T-helper 9 cell (primary cell): ENCODE measurements at places on chromosomes 11 and 22.

DNA sequence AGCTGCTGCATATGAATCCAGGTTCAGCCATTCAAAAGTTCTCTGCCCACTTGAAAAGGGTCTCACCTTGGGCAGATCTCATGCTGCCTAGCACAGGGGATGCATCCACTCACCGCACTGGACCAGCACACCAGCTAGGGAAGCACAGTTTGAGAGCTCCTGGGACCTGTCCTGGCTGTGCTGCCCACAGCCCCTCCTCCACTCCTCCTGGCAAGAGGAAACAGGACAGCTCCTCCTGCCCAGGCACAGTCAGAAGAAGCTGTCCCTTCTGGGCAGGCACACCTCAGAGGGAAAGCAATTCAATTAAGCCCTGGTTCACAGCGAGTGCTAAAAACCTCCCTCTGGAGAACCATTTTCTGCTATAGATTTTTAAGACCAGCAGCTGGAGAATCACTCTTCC, 146.7 kb downstream of the ST3GAL4 start:
- DNase-seq = no peak

- no peak for DNase-seq
Measured at GRCh38 chr11:14132312-14132711, 169.8 kb downstream of the SPON1 start.

- DNase-seq = no peak
Measured at GRCh38 chr11:8098361-8098760, 17.4 kb downstream of the TUB start.

DNA sequence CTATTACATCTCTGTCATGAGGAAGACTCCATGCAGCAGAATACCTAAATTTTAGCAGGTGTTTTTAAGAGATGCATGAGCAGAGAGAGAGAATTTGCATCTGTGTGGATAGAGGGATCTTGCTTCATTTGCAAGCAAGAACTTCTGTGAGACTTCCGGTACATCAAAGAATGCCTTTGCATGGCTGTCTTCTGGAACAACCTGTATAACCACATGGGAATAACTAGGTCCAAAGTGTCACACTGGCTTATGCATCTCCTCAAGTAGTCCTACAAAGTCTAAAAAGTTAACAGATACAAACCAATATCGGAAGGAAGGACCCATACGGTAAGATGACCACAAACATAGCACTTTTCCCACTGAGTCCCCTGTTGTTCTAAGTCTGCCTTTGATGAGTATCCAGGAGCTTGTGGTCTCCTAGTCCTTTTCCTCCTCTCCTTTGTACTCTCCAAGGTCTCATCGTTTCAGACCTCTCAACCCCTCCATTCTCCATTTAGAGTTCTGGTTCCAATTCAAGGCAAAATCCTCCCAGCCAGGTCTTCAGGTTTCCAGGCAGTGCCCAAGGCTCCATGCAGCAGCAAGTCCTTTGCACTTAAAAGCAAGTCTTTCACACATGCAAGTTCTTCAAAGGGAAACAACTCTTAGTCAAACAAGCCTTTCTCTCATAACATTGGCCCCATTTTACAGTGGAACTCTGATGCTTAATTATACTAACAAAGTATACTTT, 581.7 kb upstream of the ARHGAP42 start:
- DNase-seq = no peak

- DNase-seq = no peak
Measured at GRCh38 chr11:122979815-122980595, 1.6 kb downstream of the BSX start.

DNA sequence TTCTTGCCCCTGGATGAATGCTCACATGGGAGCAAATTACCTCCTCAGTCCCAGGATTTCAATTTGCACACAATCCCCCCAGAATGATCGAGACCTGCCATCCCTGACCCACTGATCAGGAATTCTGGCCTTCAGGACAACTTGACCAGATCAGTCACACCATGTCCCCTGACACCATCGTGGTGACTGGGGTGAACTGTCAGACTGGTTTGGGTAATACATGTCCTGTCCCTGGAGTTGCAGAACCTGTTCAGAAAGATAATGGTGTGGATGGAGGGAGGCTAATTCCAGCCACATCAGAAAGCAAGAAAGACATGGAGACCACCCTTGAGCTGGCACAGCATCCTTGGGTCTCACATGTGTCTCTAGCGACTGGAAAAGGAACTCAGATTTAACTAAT, 57.9 kb upstream of the TOP3B start:
- DNase-seq = no peak

GRCh38 chr11:47033439-47033838, 96.9 kb downstream of the CSTPP1 start:
- no peak for DNase-seq

DNA sequence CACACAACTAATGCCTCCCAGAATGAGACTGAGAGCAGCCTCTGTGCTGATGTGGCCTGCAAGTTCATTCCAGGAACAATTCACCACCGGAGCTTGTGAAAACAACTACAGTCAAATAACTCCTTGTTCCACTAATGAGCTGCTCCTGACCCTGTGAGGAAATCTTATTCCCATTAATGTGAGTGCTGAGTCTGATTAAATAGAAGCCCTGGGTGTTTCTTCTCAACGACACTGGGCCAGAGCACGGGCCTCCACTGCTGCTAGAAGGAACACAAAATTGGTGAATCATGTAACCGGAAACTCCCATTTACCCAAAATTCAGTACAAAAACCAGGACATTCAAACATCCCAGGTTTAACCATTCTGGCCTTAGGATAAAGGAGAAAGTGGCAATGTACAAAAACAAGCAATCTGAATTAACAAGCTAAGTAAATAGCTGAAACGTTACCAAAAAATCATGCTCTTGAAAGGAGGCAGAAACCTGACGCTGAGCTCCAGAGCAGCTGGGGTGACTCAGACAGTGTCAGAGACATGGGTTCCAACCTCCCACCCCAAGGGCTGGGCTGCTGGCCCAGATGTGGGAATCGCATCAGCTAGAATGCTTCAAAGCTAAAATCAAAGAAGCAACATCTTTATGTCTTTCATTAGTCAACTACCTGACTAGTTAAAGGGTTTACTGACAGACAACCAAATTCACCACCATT, 26.7 kb downstream of the SERGEF start:
- no peak for DNase-seq

DNA sequence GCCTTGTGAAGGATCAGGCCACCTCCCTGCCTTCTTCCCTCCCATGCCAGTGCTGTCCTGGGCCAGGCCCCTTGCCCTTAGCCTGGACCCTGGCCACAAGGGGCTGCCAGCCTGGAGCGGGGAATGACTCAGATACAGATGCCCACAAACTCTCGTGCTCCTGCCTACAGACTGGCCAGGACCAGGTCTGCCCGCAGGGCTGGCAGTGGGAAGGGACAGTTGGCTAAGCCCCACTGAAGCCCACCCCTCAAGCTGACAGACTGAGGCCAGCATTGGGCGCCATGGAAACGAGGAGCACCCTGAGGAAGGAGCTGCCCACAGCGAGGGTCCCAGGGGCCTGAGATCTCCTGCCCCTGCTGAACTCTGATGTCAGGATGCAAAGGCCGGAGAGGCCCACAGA, 14.1 kb downstream of the SCUBE1 start:
- no peak for DNase-seq

DNA sequence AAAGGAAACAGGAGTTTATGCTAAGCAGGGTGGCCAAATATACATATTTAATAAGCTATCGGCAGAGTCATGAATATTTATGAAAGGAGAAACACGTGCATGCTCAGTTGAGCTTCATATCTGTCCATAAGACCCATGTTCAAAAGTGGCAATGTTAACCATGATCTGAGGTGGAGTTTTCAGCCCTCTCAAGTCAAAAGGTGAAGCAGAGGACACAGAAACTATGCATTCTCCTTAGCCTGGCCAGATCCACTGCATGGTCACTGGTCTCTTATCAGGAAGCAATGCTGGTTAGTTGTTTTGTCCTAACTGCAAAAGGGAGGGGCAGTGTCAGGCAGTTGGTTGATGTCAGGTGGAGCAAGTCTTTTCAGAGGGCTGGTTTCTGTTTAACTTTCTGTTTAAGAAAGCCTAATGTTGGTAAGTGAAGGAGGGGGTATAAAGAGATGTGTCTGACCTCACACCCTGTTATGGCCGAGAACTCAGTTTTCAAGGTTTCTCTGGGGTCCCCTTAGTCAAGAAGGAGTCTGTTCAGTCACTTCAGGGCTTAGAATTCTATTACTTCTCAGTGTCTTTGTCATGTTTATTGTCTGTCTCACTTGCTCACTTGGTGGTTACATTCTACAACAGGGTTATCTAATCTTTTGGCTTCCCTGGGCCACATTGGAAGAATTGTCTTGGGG, 5.5 kb upstream of the SELENOH start:
- no peak for DNase-seq

GRCh38 chr11:60647087-60647486, 52.3 kb upstream of the MS4A8 start:
- DNase-seq = no peak

DNA sequence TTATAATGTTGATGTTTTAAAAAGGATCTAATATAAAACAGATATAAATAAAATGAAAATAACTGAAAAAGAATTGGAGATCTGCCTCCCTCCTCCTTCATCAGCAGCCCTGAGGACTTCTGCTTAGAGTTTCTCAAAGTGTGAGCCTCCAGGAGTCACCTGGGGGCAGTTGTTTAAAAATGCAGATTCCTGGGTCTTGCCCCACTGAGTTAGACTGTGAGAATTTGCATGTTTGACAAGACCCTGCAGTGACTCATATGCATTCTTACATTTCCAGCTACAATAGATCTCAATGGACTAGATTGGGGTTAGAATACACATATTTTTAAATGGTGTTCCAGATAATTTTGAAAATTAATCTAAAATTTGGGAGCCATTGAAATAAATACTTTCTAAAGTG, 798 bp upstream of the OOSP3 start:
- no peak for DNase-seq

DNA sequence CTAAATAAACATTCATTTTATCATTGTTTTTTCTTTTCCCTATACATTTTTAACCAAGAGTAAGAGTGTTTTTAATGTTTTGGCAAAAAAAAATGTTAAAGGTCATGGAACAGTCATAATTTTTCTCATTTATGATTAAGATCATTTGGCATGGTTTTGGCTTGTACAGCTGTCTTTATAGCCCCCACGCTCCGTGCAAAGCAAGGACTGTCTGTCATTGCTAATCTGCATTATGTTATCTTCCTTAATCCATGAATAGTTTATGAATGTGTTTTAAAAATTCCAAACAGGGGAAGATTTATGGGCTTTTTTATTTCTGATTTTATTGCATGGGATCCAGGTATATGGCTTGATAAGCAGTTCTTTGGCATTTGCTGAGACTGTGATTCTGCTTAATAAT, 28.1 kb downstream of the PGM2L1 start:
- DNase-seq = no peak

DNA sequence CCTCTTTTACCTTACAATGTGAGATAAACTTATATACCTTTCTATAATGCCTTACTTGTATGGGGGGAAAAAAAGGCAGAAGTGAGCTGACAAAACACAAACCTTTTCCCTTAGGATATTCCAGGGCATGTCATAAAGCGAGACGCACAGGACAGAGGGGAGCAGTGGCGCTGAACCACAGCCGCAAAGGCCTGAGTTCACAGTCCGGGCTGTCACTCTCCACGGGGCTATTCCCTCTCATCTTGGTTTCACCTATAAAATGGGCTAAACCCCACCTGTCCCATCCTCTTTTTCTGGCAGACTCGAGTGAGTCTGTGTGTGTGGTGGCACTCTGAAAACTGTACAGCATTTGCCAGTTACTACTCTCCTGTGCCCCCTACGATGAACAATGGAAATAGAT, 14.4 kb upstream of the FXYD2 start:
- DNase-seq = no peak

DNA sequence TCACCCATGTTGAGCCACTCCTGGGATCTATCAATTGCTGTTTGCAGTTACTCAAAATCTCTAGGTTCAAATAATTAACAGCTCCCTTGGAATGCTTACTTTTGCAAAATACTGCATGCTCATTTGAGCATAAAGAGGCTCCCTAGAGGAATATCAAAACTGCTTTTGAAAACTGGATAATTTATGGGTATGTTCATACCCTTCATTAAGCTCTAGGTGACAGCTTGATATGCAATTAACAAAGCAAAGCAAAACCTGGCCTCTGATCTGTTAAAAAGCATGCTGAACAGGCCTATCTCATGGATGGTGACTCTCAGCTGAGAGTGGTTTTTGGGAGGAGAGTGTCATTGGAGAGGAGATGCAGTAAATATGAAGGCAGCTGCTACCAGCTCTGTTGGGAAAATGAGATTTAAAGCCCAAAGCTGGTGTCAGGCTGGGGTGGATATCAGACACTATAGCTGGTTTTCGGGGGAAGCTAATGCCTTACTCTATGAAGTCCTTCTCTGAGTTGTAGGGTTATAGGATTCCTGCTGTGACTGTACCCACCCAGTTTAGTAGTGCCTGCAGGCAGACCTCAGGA, 110.9 kb downstream of the RASSF10 start:
- DNase-seq = no peak

DNA sequence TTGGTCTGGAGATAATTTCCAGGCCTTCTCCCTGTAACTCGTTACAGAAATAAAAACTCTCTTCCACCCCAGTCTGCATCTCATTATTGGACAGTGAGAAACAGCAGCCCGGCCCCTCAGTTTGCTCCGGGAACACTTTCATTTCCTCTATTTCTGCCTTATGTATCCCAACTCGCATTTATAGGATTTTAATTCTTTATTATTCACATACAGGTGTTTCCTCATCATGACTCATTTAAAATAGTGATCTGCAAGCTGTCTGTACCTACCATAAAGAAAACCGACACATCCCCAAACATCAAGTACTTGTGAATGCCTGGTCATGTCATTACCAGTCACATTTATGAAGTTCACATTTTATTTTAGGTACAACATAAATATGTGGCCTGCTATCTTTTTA, 42.8 kb downstream of the PIWIL3 start:
- no peak for DNase-seq

- no peak for DNase-seq
Measured at GRCh38 chr11:128419012-128419767, 168.2 kb downstream of the ETS1 start.
